ENCODE measurements at places on chromosomes 7 and 10. TPM values are rescaled to one million over a fixed set of nuclear protein-coding genes. Genes with fewer than 3 reads are reported as not detected.

The FAM241B gene
- total RNA-seq = 17.2 TPM

The CRPPA gene
- total RNA-seq = 0.42 TPM

The THSD7A gene
- 1.7 TPM for total RNA-seq

The IFIT1 gene
- total RNA-seq = 4.6 TPM

The ABCC2 gene
- 138 TPM for total RNA-seq

The FOXP2 gene
- total RNA-seq = not detected

The ASAH2 gene
- 0.38 TPM for total RNA-seq

The VENTX gene
- not detected for total RNA-seq

The SLC26A5 gene
- total RNA-seq = not detected

The C10orf53 gene
- not detected for total RNA-seq

The CLEC5A gene
- not detected for total RNA-seq

The CLDN4 gene
- total RNA-seq = 5.8 TPM

The CPXM2 gene
- not detected for total RNA-seq

Measured in A549 treated with GW870086 at 1 μM for 4 hours (cell line).